ENCODE measurements at places on chromosomes 11 and 22.

- peak; percentile 78 for DNase-seq
Measured at GRCh38 chr11:130315354-130315970, 745 bp upstream of the ZBTB44 start.

GRCh38 chr11:94179696-94180095, 51.1 kb downstream of the PANX1 start:
- no peak for DNase-seq

DNA sequence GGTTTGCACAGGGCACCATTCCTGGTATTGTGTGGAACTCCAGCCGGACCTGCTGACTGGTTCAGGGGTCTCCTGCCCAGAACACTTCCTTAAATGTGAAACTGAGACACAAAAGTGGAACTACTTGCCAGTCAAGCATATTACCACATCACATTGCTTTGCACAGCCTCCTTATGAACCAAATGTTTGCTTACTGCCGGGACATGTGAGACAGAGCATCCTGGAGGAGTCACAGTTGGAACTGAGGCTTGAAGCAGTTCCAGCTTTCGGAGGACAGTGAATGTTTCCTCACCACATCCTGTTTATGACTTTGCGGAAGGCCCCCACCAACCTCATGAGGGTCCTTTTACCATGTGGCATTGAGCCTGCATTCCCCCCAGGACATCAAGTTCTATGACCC, 105.8 kb upstream of the ARHGAP42 start:
- no peak for DNase-seq

DNA sequence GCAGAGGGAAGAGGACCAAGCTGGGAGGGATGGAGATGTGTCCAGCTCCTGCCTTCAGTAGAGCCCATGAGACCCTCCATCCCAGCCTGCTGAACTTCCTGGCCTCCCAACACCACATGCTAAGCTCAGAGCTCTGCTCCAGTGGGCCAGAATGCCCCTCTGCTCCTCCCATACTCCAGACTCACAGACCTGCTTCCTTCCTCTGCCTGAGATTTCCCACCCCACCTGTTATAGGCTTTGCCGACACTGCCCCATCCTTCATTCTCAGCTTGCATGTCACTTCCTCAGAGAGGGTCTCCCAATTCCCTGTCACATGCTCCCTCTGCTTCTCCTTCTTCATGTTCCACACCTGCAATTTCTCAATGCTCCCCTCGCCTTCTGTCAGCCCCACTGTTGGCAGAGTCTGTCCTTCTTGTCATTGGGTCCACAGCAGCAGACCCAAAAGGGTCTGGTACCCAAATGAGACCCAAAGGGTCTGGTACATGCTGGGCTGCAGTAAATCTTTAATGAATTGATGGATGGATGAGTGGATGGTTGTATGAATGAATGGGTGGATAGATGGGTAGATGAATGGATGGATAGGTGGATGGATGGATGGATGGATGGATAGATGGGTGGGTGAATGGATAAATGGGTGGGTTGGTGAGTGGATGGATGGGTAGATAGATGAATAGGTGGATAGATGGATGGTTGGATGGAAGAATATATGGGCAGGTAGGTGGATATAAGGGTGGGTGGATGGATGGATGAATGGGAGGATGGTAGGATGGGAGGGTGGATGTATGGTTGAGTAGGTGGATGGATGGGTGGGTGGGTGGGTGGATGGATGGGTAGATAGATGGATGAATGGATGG, 105.3 kb upstream of the FGF3 start:
- DNase-seq, result no peak

GRCh38 chr11:112315861-112316739, 55.4 kb upstream of the PLET1 start:
- no peak for DNase-seq

DNA sequence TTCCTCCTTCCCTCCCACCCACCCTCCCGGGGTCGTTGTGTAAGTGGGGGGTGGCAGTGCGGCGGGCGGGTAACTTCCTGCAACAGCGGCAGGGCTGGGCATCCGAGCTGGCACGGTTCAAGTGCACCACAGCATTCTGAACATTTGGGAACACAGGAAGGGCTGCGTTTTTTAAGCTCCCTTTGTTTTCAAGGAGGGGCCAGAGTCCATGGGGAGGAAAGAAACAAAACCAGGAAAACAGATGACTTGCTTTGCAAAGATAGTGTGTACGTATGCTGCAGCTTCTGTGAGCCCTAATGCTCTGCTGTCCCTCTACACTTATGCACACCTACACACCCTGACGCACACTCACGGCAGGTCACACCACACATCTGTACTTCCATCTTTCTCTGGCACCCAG, 152.5 kb downstream of the FBXO7 start:
- no peak for DNase-seq

DNA sequence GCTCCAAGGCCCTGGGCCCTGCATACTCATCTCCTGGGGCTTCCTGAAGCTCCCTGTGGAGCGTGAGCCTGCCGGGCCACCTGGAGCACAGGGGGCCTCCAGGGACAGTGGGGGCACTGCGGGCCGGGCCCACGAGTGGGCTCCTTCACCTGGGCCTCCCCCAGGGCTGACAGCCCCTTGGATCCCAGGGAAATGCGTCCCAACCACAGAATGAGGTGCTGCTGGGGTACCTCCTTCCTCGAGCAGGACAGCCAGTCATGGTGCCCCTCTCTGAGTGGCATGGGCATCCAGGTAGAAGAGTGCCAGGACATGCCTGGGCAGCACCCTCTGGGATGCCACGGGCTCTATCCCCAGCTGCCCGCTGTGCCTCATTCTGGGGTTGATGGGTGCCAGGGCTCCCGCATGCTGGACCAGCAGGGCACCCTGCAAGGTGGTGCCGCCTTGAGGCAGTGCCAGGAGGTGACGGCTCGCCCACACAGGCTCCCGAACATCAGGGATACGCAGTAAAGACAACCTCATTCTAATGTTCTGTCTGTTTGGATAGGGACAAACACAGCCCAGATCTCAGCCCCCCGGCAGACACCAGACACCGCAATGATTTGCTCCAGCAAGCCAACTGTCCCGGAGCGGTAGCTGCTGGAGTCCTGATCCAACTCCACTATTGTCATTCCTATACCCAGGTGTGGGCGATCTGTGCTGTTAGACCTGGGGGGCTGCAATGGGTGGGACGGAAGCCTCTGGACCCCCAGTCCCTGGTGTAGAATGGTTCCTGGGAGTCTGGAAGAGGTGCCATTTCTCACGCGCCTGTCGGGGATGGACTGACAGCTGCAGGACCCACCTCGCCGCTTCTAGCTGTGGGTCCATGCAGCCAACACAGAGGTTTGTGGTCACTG, 25.8 kb downstream of the KRTAP5-5 start:
- DNase-seq, result peak; percentile 27

DNA sequence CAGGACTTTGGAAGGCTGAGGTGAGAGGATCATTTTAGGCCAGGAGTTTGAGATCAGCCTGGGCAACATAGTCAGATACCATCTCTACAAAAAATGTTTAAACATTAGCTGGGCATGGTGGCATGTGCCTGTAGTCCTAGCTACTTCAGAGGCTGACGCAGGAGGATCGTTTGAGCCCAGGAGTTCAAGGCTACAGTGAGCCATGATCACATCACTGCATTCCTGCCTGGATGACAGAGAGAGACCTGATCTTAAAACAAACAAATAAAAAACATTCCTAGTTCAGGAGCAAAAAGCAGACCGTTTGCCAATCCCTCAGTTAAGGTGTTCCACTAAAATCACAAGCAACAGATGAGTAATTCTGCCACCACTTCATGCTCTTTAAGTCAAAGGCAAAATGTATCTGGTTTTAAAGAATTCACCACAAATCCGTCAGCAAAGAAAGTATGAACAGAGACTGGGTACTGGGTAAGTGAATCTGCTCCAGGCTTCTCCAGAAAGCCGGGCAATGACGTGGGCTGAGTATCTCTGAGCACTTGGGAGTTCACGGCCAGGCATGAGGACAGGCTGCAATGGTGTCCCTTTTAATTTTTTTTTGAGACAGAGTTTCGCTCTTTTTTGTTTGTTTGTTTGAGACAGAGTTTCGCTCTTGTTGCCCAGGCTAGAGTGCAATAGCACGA, 19.5 kb downstream of the CLTCL1 start:
- DNase-seq, result no peak

- no peak for DNase-seq
Measured at GRCh38 chr11:96156379-96156722, 186.6 kb downstream of the MAML2 start.

- no peak for DNase-seq
Measured at GRCh38 chr22:37179622-37180420, 8.2 kb downstream of the C1QTNF6 start.

DNA sequence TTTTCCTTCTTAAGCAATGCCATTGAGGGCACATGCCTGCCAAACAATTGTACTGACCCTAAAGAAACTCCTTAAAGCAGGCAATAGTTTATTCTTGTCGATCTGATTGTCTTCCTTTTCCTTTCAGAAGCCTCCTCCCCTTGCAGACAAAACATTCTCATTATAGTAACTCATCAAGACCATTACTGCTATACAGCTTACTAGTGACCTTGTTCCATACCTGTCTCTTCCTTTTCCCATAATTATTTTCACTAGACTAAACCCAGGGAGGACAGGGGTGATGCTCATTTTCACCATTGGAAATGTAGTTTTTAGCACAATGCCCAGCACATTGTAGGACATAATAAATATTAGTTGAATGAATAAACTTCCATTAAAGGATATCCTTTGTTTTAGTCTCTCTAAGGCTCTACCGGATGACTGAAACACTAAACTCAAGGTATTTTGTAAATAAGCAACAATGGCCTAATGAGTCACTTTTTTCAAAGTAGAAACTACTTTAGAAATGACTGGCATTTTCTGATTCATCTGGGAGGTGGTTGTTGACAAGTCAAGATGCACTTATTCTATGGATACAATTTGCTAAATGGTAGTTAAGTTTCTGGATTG, 9.3 kb upstream of the MSANTD4 start:
- no peak for DNase-seq

GRCh38 chr22:50289942-50290630, 17.4 kb downstream of the PLXNB2 start:
- DNase-seq, result no peak

- peak; percentile 48 for DNase-seq
Measured at GRCh38 chr11:125941619-125942611, 3.9 kb upstream of the VSIG10L2 start.

DNA sequence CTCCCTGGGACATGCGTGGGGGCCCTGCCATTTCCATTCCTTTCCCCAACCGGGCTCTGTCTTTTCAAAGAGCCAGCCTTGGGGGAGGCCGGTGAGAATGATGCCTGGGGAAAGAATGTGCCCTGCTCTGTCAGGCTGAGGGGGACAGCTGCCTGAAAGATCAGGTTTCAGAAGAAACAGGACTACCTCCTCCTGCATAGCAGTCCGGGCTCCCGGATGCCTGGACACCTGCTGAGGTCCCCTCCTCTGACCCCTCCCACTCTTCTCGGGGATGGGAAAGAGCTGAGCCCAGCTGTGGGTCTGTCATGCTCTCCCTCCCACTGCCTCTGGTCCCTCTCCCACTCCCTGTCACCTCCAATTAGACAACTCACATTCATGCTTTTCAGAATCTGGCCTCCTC, 41.8 kb upstream of the CDON start:
- DNase-seq, result no peak

GRCh38 chr11:47998733-47999359, 18.5 kb downstream of the PTPRJ start:
- DNase-seq, result no peak

DNA sequence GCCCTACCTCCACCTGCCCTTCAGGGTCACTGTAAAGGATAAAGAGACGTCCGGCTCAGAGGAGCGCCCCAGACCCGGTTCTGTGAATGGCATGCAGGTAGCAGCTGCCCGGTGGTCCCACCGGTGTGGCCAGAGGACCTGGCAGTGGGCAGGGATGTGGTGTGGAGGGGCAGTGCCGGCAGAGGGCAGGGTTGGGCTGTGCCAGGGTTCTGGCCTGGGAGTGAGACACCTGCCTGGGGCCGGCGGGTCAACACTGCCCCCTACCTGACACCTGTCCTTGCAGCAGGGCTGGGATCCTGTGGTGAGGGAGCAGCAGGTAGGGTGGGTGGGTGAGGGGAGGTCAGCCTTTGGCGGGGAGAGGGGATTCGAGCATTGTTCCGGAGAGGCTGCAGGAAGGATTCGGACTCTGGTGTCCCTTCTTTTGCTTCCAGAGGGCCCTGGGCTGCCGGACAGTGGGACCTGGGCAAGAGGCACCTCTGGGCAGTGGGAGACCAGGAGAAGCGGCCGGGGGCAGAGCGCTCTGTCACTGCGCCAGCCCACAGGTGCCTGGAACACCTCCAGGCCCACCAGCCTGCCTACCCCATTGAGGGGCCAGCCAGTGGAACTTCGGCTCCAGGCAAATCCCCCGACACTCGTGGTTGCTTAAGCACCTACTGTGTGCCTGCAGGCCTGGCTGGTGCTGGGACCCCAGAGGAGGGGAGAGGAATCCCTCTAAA, 1.6 kb upstream of the PHLDA2 start:
- peak; percentile 83 for DNase-seq

DNA sequence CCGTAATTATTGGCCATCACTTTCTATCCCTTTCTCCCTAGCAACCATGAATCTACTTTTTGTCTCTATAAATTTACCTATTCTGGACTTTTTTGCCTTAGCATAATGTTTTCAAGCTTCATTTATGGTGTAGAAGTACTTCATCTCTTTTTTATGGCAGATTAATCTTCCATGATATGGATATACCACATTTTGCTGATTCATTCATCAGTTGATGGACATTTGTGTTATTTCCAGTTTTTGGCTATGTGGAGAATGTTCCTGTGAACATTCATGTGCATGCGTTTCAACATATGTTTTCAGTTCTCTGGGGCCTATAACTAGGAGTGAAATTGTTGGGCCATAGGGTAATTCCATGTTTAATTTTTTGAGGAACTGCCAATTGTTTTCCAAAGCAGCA, 12.8 kb downstream of the CAPN1 start:
- DNase-seq, result no peak

- DNase-seq, result peak; percentile 50
Measured at GRCh38 chr11:62427630-62428233, 8.9 kb downstream of the SCGB1A1 start.

DNA sequence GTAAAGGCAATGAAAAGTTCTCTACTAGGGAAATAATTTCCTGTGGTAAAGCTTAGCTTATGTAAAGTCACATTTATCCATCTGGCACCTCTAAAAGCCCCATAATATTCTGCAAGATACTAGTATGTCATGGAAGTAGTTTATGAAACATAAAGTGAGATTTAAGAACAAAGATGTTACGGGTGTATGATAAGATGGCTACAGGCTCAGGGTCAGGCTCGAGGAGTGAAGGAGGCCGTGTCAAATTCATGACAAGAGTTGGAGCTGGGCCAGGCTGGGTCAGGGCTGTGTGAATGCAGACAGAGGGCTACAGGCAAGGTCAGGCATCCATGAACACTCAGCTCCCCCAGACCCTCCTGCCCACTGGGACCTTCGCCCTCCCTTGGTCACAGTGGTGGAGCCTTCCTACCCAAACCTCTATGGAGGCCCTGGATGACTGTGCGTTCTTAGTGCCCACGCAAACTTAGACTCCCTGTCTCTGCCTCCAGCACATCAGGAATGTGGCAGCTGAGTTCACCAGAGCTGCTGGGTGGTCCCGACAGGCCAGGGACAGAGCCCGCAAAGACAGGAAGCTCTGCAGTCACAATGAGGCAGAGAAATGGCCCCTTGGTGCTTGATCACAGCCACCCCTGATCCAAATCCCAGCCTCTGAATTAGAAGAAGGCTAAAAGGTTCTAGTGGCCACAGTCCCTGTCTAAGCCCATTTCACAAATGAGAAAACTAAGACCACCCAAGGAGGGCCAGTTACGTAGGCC, 14.8 kb downstream of the IGLL5 start:
- peak; percentile 73 for DNase-seq

Data from RPMI8226 (cell line).